ENCODE measurements at places on chromosomes 11 and 22. TPM values are rescaled to one million over a fixed set of nuclear protein-coding genes. Genes with fewer than 3 reads are reported as not detected.

Gene ANO3
- 1.3 TPM for total RNA-seq

Gene MISFA
- not detected for total RNA-seq

Gene OR8D1
- 0.10 TPM for total RNA-seq

Gene TYR
- not detected for total RNA-seq

DNA sequence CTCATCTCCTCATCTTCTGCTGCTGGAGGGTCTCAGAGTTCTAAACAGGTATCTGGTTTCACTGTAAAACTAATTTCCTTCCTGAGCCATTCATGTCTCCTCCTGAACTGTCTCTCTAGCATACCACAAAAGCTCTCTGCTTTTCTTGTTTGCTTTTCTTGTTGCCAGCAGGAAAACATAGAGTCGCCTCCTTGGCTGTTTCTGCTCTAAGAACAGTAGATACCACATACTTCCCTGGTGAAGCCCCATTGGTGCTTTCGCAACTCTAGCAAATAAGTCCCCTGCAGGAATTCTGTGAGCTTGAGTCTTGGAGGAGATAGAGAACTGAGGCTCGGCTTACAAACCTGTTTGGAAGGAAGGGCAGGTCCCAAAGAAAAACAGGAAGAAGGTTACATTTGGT is 7.0 kb downstream of the DIXDC1 start:
- DNase-seq = no peak

DNA sequence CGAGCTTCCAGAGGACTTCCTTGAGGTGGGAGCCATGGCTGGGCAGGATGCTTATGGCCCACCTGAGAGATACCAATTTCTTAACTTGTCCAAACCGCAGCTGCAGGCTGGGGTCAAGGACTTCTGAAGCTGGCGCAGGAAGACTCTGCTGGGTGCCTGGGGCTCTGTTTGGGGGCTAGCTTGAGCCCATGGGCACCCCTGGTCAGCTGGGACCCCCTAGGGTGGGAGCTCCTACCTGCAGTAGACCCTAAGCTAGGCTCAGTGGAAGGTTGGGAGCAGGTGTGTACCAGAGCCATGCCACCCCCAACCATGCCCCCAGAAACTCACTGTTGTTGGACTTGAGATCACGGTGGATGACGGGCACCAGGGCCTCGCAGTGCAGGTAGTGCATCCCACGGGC is 1.3 kb downstream of the MAP3K11 start:
- DNase-seq = no peak

DNA sequence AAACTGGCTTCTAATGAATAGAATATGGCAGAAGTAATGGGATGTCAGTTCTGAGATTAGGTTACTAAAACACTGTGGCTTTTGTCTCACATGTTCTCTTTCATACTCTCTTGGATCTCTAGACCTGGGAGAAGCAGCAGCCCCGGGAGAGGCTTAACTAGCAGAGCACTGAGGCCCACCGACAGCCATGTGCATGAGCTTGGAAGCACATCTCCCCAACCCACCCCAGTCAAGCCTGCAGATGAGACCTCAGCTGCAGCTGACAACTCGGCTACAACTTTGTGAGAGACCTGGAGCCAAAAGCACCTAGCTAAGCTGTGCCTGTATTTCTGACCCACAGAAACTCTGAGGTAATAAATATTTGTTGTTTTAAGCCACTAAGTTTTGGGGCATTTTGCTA is 100.8 kb downstream of the TRIM29 start:
- no peak for DNase-seq

- no peak for DNase-seq
Observed at GRCh38 chr11:69086152-69087132, 37.7 kb downstream of the TPCN2 start.

- DNase-seq = no peak
Observed at GRCh38 chr11:44606472-44606871, 41.0 kb downstream of the CD82 start.

- no peak for DNase-seq
Observed at GRCh38 chr22:30918761-30919160, 49.8 kb downstream of the MORC2 start.
